ENCODE measurements at places on chromosomes 7 and 10.

- DNase-seq = no peak
These were observed 23.5 kb upstream of the C1QL3 start for GRCh38 chr10:16545116-16545736.

DNA sequence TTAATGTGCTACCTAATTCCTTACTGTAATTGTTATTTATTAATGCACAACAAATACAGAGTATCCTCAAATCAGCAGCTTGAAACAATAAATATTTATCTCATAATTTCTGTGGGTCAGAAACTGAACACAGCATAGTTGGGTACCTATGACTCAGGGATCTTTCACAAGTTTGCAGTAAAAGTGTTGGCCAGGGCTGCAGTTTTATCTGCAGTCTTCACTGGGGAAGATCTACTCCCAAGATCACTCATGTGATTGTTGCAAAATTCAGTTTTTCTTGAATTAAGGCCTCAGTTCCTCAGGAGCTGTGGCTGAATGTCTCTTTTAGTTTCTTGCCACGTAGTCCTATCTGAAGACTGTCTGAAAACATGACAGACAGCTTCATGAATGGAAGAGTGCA is 237.8 kb downstream of the ZWINT start:
- DNase-seq = no peak

- DNase-seq = no peak
These were observed 38.4 kb downstream of the FAM13C start for GRCh38 chr10:59323831-59324401.

DNA sequence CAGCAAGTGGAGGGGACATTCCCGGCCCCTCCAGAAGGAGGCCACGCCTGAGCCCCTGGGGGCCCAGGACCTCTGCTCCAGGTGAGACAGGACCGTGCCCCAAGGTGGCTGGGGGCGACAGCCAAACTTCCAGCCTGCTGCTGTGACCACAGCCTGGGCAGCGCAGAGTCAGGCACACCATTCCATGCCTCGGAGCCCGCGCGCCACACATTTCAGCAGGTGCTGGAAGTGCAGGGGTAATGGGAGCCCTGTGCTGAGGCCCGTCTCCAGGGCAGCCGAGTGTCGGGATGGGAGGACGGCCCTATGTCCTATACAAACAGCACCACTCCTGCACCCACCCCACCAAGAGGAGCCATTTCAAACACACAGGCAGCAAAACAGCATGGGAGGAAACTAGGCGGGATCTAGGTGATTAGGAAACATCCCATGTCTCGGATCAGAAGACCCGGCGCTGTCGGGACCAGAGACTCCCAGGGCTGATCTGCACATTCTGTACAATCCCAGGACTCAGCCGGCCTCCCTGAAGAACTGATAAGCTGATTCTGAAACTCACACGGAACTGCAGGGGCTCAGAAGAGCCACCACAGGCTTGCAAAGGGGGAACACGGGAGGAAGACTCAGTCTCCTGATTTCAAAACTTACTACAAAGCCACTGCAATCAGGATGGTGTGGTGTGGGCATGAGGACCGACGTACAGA is 272.3 kb downstream of the ELFN1 start:
- DNase-seq = no peak

DNA sequence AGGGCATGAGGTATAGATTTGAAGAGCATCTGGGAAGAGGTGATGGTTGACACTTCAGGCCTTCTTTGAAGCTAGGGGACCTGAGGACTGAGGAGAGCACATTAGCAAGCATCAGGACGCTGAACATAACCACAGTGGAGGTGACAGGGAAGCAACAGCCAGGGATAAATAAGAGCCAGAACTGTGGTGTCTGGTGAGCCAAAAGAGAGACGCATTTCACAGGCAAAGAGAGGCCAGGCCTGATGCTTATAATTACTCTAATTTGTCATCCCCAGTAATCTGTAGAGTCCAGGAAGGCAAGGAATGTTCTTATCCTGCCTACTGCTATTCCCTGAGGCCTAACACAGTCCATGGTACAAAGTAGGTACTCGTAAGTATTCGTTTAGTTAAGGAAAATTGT is 10.4 kb upstream of the FAS start:
- DNase-seq = no peak

DNA sequence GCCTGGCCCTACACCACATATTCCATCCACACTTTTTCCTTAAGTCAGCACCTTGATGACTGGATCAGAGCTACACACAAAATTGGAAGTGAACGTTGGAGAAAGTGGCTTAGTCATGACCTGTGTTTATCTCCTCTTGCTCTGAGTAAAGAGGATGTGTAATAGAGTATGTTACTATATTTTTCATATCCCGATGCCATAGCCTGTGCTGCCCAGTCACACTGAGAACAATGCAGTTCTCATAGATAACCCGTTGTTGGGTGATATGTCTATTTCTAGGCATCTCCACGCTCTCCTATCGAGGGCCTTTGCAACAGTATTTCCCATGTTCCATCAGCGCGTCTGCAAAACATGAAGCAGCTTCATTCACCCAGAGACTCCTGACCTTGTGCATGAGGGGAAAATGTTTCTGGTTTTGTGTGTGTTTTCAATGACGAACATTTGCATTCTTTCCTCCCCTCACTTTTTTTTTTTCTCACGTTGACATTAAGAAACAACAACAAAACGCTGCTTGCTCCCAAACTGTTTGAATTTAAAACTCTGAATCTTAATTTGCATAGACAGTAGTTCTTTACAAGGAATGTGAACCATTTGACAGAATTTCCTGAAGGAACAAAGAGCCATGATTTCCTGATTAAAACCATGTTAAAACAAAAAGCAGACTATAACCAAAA is 43.4 kb downstream of the GRK5 start:
- DNase-seq = no peak

DNA sequence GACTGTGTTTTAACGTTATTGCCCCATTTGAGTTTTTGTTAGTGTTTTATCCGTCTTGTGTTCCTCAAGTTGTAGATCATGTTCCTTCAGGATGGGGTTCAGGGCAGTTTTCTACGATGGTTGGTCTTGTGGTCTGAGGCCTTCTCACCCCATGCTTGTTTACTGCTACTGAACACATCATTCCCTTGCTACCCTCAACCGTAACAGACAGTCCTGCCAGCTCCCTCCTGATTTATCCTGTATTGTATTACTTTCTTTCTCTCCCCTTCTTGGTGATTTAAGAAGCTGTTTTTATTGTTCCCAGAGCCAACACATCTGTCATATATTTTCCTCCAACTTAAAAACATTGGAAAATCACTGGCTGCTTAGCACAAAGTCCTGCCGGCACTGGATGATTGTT is 719.8 kb downstream of the INHBA start:
- no peak for DNase-seq

- DNase-seq = no peak
These were observed 29.6 kb upstream of the INPP5A start for GRCh38 chr10:132507956-132508490.

GRCh38 chr10:69057951-69058297 is 30.0 kb upstream of the SRGN start:
- DNase-seq = no peak

DNA sequence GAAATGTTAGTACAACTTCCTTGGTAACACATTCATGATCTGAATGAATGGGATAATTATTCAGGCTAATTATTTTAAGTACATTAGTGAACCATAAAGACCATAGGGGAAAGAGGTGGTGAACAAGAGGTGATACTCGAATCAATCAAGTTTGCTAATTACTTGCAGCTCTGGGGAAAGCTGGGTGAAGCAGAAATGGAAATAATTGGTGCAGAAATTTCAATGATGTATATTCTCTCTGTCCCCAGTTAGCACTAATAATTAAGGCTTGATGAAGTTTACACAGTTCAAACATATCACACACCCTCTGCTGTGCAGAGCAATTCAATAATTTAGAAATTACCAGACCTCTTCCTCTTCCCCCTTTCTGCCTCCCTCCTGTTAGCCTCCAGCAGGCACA is 49.4 kb upstream of the OPALIN start:
- DNase-seq = no peak

DNA sequence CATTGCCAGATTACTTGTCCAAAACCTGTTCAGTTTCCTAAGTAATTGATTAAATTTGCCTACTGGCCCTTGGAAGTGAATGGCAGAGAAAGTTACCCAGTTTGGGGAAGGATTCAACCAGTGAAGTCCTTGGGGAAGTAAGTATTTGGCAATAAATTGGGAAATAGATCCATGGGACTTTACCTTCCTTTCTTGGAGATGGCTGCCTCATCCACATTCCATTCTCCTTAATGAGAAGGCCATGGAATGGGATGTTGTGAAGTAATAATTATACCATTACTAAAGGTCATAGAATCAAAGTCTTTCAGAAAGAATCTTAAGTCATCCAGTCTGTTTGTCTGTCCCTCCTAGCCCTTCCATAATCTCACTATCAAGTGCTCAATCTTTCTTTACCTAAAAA is 4.5 kb upstream of the COPG2 start:
- no peak for DNase-seq

GRCh38 chr7:144908943-144909556 is 73.2 kb upstream of the TPK1 start:
- DNase-seq = no peak

- DNase-seq = no peak
These were observed 5.4 kb upstream of the SUV39H2 start for GRCh38 chr10:14873090-14873760.

GRCh38 chr7:92739091-92739490 is 97.3 kb downstream of the CDK6 start:
- no peak for DNase-seq

DNA sequence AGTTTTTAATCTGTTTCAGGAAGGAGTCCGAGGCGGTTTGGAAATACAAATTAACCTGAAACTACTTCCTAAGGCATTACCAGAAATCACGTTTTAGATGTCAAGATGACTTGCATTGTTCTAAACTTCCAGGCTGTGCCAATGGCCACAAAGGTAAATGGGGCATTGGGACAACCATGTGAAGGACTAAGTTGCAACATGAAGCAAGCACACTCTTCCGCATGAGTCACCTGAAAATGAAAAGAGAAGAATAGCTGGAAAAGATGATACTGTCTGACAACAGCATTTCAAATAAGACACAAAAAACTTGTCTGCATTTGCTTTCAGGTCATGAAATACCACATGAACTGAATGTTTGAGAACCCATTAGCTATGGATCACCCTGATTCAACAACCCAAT is 262.1 kb downstream of the AHR start:
- no peak for DNase-seq

- DNase-seq = no peak
These were observed 166.3 kb upstream of the RNF32 start for GRCh38 chr7:156474241-156474743.

DNA sequence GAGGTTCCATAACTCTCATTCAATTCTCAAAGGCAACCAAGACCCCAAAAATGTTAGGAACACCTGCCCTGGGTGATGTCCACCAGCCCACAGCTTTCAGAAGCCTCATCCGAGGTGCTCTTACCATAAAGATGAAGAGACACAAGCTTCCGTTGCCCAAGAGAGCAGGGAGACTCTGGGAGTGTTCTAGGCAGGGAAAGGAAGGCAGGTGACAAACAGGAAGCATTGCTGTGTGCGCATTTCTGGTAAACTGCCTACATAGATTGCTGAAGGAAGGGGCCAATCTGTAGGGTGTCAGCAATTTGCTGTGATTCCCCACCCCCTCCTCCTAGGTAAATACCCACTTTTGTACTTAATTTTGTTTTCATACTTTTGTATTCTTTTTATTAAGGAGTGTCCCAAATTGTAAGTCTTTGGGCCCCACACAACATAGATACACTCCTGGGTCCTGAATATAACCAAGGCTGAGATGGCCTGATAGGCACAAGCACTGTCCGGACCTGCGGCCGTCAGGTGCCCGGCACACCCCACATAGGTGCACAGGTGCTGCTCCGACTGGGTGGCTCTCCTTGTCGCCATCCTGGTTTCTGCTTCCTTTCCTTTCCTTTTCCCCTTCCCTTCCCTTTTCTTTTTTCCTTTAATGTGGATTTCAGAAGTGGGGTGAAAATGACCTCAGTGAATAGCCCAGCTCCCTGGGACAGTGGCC is 51.4 kb upstream of the SMNDC1 start:
- no peak for DNase-seq

- no peak for DNase-seq
These were observed 48.7 kb upstream of the LOXL4 start for GRCh38 chr10:98316661-98317060.

GRCh38 chr10:43681220-43681619 is 32.5 kb upstream of the ZNF32 start:
- DNase-seq = no peak

- no peak for DNase-seq
These were observed at the start of gene SFMBT2 for GRCh38 chr10:7410862-7411670. TSS of gene SFMBT2 (minus strand) at chr10:7411034. CDS start at chr10:7381898, 29,136 bp downstream.

DNA sequence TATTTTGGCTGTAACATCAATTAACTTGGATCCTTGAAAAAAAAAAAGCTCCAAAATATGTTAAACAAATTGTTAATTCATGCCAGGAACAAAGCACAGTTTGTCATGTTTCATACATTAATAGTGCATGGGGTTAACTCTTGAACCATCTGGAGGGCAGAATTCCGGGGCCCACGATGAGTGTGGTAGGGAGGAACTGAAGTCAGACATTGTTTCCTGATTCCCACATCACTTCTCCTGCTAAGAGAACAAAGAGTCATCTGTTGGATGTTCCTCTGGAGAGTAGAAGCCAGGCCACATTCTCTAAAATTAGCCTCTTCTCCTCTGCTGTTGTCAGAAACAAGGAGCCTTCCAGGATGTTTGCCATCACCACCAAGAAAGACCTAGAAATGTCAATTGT is 54.6 kb downstream of the TMEM178B start:
- no peak for DNase-seq

GRCh38 chr10:85262992-85263391 is 934.6 kb downstream of the CCSER2 start:
- DNase-seq = no peak

DNA sequence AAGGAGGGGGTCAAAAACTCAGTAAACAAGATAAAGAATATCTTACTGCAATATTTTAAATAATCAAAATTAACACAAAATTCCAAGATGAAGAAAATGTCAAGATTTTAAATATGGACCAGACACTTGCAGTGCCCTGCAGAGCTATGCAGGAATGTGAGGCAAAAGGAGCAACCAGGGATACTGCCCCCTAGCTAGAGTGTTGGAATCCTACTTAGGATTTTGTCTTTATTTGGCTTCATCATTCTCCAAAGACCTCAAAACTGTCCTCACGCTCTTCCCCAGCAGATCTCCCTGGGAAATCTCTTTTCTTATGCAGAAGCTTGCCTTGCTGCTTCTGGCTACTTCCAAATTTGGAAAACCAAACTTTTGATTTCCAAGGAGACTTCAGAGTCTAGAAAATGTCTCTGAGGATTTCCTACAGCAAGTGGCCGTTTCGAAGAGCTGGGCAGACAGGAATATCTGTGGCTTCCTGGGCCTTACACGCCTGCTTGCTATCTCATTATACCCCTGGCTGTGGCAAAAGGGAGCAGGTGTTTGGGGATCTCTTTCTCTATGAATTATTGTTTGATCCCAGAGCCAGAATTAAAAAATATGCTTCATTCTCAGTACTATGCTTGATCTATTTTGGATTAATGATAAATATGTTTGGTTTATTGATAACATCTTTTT is 232.2 kb upstream of the BMPER start:
- no peak for DNase-seq

DNA sequence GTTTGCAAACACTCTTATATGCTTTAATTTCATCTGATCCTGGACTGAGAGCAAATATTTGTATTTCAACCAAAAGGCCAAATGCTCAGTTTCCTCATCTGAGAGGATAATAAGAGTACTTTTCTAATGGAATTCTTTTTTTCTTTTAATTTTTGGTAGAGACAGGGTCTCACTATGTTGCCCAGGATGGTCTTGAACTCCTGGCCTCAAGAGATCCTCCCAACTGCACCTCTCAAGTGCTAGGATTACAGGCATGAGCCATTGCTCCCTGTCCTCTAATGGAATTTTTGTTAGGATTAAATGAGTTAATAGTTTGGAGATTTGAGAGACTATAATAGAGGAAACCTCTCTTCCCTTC is 68.4 kb upstream of the KMT2E start:
- no peak for DNase-seq

- no peak for DNase-seq
These were observed 9.0 kb upstream of the SLC13A1 start for GRCh38 chr7:123208793-123209192.
